Brain microvascular endothelial cell (primary cell): ENCODE measurements at places on chromosomes 1 and 21.

- DNase-seq, result no peak
These were observed 11.7 kb downstream of the COL6A2 start for GRCh38 chr21:46109313-46110221.

- DNase-seq, result no peak
These were observed 316.5 kb downstream of the PBX1 start for GRCh38 chr1:164875518-164875917.

DNA sequence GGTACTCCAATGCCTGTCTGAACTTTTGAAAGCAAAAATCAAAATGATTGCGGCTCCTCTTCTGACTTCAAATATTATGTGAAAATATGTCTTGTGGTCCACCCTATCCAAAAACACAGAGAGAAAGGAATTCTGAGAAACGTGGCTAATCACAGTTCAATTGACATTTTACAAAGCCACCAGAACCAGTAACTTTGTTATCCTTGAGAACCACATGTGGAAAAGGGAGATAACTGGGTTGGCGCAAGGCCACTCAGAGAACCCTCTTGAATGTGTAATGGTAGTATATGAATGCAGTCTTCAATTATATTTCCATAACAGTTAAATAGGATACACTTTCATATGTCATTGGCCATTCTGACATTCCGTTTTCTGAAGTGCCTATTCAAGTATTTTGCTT, 1030.0 kb upstream of the TMPRSS15 start:
- DNase-seq, result no peak

DNA sequence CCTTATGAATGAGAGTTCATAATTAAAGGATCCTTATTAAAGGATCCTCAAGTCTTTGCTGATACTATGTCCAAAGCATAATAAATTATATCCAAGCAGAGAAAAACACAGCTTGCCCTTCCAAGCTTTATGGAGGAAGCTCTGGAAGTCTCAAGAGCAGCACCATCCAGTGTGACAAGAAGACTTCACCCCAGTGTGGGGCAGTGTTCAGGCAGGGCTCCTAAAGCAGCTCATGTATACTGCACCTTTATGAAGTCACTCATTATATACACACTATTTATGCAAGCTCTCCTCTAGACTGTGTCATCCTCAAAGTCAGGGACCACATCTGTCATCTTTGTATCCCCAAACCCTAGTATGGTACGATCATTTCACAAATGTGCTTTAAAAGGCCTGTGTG, 11.9 kb upstream of the CCN1 start:
- no peak for DNase-seq

GRCh38 chr21:17429936-17430335, 82.9 kb upstream of the CXADR start:
- DNase-seq, result no peak

DNA sequence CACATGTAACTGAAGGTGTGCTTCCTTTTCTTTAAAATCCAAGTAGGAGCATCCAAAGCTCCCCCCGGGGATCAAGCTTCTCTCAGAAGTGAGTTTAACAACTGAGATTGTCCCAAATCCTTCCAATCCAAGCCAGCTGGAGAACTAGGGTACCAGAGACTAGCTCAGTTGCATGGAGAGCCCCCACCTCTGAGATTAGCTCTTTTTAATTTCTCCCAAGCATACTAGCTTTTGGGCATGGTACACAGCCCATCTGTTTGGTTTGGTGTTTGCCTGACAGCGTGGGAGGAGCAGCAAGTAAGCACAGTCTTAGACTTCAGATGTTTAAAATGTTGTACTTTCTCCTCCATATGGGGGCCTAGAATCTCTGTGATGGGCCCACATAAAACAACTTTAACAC, 142.8 kb downstream of the ASTN1 start:
- DNase-seq, result no peak

DNA sequence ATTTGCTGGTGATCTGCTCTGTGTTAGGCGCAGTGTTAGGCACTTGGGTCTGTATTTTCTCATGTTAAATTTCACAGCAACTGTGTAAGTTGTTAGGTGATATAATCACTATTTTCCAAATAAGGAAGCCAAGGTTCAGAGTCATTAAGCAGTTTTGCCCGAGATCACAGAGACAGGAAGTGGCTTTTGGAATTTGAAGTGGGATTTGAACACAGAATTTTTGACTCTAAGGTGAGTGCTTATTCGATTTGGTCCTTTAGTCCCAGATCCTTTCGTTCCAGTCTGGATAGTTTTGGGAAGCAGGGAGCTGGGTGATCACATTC, 114.9 kb downstream of the NMNAT2 start:
- no peak for DNase-seq

DNA sequence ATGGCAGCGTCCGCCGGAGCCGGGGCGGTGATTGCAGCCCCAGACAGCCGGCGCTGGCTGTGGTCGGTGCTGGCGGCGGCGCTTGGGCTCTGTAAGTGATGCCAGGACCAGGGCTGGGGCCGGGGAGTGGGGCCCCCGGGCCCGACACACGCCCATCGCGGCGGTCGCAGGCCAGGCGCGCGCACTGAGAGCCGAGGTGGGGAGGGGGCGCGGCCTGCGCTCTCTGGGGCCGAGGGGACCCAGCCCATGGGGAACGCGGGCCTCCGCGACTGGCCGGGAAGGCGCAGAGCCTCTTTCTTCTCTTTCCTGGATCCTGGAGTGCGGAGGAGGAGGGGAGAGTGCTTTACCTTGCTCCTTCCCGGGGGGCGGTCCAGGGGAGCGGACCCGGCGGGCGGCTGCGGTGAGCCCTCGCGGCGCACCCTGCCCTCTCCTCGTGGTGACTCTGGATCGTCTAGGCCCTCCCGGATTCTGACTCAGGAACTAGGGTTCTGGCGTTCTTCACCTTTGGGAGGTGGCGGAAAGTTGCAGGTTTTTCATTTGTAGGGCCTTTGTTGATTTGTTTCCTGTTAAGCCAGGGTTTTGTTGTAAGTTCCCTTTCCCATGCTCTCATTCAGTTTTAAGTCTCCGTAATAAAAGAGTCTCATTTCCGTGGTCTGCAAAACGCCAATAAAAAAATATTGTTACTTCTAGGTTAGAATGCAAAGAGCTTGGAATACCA, 529 bp downstream of the MPZL1 start:
- peak; percentile 24 for DNase-seq

DNA sequence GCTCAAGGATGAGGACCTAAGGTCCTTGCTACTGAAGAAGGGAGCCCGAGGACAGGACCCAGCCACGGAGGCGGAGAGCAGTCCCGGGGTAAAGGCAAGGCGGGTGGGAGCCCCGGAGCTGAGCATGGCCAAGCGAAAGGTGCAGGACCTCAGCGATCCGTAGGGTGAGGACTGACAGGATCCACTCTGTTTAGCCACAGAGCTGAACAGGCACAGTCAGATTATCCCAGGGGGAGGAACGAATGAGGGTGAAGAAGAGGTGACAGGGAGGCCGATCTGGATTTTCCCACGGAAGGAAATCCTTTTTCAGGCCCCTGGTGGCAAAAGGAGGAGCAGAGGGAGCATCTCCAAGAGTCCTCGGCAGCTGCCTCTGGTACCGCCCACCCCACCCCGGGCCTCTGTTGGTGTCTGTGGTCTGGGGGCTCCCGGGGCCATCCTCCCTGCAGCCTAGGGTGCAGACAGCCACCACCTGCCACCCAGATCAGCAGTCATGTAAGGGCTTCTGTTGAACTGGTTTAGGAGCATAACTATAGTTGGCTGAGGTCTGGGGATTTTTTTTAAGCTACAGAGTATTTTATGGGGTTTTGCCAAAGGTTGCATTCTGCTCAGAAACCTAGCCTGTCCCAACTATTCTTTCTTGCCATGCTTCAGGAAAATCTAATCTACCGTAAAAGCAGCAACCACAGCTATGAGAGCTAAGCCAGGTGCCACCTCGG, 32.3 kb upstream of the LBR start:
- no peak for DNase-seq

DNA sequence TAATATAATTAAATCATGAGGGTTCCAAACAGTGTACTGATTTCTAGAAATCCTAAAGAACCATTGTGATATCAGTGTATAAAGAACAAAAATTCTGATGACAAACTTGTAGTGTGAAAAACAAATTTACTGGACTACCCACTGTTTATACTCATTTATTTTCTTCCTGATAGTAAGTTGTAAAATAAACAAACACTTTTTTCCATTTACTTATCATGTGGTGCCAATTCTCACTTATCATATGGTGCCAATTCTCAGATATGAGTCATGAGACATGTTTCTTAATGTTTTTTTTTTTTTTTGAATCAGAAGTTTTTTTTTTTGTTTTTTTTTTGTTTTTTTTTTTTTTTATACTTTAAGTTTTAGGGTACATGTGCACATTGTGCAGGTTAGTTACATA, 137.7 kb downstream of the LEPR start:
- no peak for DNase-seq

- no peak for DNase-seq
These were observed 79.3 kb upstream of the C1orf87 start for GRCh38 chr1:60152891-60153290.
